ENCODE measurements at places on chromosomes 5 and 9. TPM values are rescaled to one million over a fixed set of nuclear protein-coding genes. Genes with fewer than 3 reads are reported as not detected.

TRIM36 gene
- total RNA-seq = 13.3 TPM

GRM6 gene
- total RNA-seq = not detected

CCL27 gene
- total RNA-seq = not detected

FAM120AOS gene
- total RNA-seq = 37.0 TPM

FCN1 gene
- total RNA-seq = not detected

DNA sequence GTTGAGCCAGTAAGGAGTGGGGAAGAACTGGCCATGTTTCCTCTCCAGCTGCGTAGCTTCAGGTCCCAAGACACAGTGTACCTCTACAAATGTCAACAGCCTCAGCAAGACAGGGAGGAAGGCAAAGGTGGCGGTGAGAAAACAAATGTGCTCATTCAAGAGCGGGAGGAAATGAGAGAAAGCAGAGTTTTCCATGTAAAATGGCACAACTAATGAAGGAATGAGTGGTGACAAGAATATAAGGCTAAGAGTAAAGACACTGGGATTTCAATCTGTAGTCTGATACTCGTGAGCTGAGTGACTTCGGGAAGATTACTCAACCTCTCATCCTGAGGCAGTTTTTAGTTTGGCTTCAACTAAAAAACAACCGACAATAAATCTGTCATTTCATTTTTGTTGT lies 67.6 kb downstream of the DPYSL3 start:
- DNase-seq = no peak

DNA sequence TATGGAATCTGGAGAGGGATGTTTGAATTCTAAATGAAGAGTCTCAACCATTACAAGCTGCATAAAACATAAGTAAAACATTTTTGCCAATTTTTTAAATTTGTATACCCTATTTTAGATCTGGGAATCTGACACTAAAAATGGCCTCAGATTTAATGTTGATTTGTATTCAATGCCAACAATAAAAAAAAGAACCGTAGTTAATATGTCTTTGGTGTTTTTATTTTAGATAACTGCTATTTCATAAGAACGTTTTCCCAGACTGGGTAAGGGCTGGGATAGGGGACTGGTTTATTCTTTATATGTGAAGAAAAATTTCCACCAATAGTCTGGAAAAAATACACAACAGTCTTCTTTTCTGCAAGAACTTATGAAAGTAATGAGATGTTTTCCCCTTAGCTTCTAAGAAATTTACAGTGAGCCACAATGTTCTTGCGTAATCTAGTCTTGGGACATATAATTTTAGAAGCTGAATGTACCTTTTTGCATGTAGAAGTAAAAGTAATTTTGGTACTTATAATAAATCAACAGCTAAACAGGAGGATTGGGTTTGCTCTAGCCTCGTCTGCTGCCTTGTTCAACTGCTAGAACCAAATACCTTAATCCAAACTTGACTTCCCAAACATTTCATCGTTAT lies 244.6 kb upstream of the EFNA5 start:
- no peak for DNase-seq

GRCh38 chr5:131639148-131639547 lies 4.1 kb upstream of the RAPGEF6 start:
- DNase-seq = no peak

DNA sequence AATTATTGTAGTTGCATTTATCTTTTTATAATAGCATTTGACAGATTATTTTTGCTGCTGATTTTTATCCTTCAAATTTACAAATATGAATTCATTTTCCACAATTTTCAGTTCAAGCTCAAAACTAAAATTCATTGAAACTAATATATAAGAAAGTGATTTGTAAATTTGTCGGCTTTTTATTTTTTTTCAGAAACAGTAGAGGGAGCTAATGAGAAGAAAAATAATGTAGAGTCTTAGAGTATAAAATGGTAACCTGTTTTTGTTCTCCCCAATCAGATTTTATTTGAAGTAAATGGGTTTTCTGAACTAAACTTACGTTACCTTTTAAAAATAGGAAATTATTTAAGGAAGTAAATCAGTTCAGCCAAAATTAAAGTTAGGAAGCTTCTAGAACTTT lies 19.2 kb downstream of the PRRC1 start:
- no peak for DNase-seq

Data from Daoy (cell line).